ENCODE measurements at places on chromosomes 7 and 10. TPM values are rescaled to one million over a fixed set of nuclear protein-coding genes. Genes with fewer than 3 reads are reported as not detected.

Gene MYH16
- total RNA-seq = 0.35 TPM

Gene LRRC18
- total RNA-seq = not detected

Gene VPS41
- total RNA-seq = 24.9 TPM

Gene ACTR1A
- 86.1 TPM for total RNA-seq

Gene TAF6
- total RNA-seq = 63.4 TPM

Gene STK31
- 0.77 TPM for total RNA-seq

Gene PRLHR
- not detected for total RNA-seq

Gene RBM28
- total RNA-seq = 51.3 TPM

Gene AKR1C8
- total RNA-seq = not detected

Gene NODAL
- total RNA-seq = not detected

Gene AQP1
- 0.45 TPM for total RNA-seq

Gene DPP6
- not detected for total RNA-seq

Gene TBX20
- 2.0 TPM for total RNA-seq

Measured in A549 treated with AZD2906 at 1 μM for 4 hours (cell line).